ENCODE measurements at places on chromosomes 16 and 17.

- DNase-seq, result no peak
Measured at GRCh38 chr16:85730186-85730465, 20.8 kb downstream of the C16orf74 start.

- no peak for DNase-seq
Measured at GRCh38 chr16:901715-902601, 68.8 kb downstream of the LMF1 start.

DNA sequence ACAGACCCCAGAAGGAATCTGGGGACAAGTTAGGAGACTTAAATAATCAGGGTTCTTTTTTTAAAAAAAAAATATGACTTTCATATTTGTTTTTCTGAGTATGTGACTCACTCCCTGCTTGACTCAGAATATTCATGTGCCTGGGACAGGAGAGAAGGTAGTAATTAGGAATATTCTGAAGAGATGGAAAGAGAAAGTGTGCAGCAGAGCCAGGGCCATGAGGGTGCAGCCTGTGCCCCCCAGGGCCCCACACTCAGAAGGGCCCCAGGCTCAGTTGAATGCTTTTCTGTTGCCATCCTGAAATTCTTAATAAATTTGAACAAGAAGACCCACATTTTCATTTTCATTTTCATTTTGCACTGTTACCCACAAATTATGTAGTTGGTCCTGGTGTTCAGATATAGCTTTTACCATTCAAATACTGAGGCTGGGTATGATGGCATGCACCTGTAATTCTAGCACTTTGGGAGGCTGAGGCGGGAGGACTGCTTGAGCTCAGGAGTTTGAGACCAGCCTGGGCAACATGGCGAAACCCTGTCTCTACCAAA is 11.5 kb upstream of the LONP2 start:
- no peak for DNase-seq

DNA sequence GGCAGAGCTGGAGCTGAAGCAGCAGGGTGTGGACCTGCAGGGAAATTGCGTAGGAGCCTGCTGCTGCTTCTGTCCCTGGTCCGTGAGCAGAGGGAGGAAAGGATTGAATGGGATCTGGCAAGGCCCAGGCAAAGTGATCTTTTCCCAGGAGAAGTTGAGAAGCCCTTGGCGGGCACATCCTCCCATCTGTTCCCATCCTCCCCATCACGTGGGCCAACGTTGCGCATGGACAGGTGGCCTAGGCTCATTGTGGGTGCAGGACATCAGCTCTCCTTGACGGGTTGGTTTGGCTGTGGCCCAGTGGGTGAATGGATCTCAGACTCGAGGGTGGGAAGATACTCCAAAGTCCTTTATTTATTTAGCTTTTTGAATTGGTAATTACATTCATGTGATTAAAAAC is 29.4 kb upstream of the POLR3E start:
- no peak for DNase-seq

DNA sequence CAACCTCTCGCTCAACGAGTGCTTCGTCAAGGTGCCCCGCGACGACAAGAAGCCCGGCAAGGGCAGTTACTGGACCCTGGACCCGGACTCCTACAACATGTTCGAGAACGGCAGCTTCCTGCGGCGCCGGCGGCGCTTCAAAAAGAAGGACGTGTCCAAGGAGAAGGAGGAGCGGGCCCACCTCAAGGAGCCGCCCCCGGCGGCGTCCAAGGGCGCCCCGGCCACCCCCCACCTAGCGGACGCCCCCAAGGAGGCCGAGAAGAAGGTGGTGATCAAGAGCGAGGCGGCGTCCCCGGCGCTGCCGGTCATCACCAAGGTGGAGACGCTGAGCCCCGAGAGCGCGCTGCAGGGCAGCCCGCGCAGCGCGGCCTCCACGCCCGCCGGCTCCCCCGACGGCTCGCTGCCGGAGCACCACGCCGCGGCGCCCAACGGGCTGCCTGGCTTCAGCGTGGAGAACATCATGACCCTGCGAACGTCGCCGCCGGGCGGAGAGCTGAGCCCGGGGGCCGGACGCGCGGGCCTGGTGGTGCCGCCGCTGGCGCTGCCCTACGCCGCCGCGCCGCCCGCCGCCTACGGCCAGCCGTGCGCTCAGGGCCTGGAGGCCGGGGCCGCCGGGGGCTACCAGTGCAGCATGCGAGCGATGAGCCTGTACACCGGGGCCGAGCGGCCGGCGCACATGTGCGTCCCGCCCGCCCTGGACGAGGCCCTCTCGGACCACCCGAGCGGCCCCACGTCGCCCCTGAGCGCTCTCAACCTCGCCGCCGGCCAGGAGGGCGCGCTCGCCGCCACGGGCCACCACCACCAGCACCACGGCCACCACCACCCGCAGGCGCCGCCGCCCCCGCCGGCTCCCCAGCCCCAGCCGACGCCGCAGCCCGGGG is 1.3 kb downstream of the FOXC2 start:
- DNase-seq, result no peak

- no peak for DNase-seq
Measured at GRCh38 chr16:9447195-9447551, 355.7 kb downstream of the HAPSTR1 start.

- DNase-seq, result no peak
Measured at GRCh38 chr16:14069818-14070217, 1.3 kb upstream of the MRTFB start.

DNA sequence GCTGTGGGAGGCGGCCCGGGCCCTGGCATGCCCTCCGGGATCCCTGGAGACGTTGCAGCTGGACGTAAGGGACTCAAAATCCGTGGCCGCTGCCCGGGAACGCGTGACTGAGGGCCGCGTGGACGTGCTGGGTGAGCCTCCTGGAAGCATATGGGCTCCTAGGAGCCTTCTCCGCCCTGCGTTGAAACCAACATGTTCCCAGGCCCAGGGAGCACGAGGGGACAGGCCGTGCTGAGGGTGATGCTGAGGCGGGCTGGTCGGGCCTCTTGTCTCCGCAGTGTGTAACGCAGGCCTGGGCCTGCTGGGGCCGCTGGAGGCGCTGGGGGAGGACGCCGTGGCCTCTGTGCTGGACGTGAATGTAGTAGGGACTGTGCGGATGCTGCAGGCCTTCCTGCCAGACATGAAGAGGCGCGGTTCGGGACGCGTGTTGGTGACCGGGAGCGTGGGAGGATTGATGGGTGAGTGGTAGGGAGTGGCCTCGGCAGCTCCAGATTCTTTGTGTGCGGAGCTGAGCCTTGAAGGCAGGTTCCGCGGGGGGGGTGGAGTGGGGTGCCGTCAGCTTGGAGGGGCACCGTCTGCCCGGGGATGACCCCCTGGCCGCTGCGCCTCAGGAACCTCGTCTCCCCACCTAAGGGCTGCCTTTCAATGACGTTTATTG is 567 bp downstream of the HSD17B1 start:
- no peak for DNase-seq

DNA sequence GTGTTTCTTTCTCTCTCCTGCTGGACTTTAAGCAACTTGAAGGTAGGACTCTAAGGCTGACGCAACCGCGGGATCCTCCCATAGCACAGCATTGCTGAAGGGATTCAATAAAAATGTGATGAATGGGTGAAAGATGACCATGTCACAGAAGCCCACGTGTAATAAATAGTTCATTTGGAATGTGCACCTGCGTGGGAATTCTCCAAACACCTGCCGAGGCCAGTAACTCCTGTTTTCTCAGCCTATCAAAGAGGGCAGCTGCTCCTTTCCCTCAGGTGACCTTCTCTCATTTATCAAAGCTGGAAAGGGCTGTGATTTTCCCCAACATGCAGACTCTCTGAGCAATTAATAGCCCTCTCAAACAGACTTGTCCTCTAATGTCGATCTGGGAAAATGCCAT is 235.7 kb downstream of the STX8 start:
- no peak for DNase-seq

GRCh38 chr16:58847902-58848661 is 114.0 kb upstream of the GOT2 start:
- DNase-seq, result no peak

DNA sequence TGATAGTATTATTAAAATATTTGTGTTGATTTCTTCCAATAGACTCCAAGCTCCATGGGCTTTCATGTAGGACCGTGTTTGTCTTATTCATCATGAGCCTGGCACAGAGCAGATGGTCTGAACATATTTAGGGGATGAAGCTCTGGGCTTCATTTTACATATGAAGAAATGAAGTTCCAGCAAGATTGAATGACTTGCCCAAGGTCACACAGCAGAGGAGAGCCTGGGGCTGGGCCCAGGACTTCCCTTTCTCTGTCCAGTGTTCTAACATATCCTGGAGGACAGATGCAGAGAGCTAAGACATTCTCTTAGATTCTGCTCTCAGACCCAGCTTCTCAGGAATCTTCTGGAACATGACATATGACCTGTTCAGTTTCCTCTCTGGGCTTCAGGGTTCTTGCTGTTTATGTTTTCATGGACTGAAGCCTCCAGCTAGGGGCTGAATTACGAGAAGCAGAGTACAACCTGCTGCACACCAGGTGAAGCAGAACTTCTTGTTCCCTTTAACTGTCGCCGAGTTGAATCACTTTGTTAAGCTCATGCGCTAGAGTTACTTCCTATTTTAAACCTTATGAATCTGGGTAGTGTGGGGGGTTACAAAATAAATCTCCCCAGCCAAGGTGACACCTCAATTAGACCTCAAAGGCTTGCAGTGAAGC is 53.6 kb downstream of the GPRC5B start:
- no peak for DNase-seq

GRCh38 chr17:78108726-78109488 is 19.6 kb downstream of the TMC6 start:
- DNase-seq, result no peak
